ENCODE measurements at places on chromosomes 6 and 20. TPM values are rescaled to one million over a fixed set of nuclear protein-coding genes. Genes with fewer than 3 reads are reported as not detected.

TFAP2D gene
- not detected for polyA plus RNA-seq

OR11A1 gene
- polyA plus RNA-seq: not detected

SIM1 gene
- not detected for polyA plus RNA-seq

ZC3H12D gene
- polyA plus RNA-seq: 5.6 TPM

OR2H1 gene
- not detected for polyA plus RNA-seq

SLC35D3 gene
- polyA plus RNA-seq: not detected

DNA sequence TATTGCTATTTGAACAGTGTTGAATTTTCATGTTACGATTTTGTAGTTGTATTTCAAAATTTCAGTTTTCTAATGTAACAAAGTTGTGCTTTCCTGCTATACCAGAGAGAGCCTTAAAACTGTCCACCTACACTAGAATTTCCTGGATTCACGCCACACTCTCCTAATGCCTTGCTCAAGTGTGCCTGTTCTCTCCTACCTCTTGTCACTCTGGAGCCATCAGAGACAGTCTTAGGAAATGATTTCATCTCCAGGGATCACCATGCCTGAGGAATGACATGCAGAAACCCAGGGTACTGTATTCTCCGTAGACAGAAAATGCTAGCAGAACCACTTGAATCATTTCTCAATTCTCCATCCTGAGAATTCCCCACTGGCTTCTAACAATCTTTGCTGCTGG is 667.6 kb downstream of the KIF16B start:
- H3K4me3 ChIP-seq: no peak overlapping the region
- H3K27me3 ChIP-seq: no peaks in the 10 kb centered on the region
- no peaks in the 10 kb centered on the region for H3K4me1 ChIP-seq
- DNase-seq: no peak
- no peak overlapping the region for H3K27ac ChIP-seq
- no peaks in the 10 kb centered on the region for H3K36me3 ChIP-seq

GRCh38 chr6:84432619-84433018 is 205.2 kb upstream of the CEP162 start:
- no peak overlapping the region for H3K27ac ChIP-seq

DNA sequence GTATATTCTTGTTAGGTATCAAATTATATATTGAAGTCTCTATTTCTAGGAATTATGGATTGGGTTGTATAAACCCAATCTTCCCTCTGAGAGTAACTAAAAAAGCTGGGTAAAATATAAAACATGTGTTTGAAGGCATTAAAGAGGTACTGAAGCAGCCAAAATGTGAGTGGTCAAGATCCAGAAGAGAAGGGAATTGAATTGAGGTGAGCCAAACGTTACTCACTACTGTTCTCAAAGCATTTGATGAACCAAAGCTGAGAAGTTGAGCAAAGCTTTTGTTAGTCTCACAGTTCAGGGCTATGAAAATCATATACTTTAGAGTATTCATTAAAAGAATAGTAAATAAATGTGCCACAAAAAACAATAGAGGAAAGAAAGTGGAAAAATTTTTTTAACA is 365.8 kb downstream of the BCKDHB start:
- no peak for DNase-seq
- H3K4me1 ChIP-seq: no peaks in the 10 kb centered on the region
- no peaks in the 10 kb centered on the region for H3K36me3 ChIP-seq
- no peak overlapping the region for H3K27ac ChIP-seq

DNA sequence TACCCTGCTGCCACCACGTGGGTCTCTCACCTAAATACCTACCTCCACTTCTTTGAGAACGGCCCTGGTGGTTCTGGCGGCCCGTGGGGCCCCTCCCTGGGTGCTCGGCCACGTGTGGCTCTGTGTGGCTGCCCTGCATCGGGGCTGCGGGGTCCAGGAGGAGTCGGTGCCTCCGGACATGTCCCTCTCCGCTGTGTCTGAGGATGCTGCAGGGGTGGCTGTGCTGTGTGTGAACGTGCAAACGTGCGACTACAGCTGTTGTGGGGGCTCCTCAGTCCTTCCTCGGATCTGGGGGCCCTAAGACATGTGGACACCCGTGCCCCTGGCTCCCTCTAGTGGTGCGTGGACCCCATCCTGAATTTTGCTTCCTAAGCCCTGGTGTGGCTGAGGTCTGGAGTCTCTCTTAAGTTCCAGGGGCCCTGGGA is 691.8 kb downstream of the QKI start:
- no peaks in the 10 kb centered on the region for H3K27me3 ChIP-seq
- no peak overlapping the region for H3K27ac ChIP-seq
- no peak for DNase-seq
- H3K36me3 ChIP-seq: no peaks in the 10 kb centered on the region

GRCh38 chr6:167399051-167399387 is 74.1 kb downstream of the TTLL2 start:
- H3K27me3 ChIP-seq: no peaks in the 10 kb centered on the region
- H3K36me3 ChIP-seq: no peaks in the 10 kb centered on the region
- no peak overlapping the region for H3K27ac ChIP-seq
- no peak overlapping the region for H3K4me3 ChIP-seq
- DNase-seq: no peak

DNA sequence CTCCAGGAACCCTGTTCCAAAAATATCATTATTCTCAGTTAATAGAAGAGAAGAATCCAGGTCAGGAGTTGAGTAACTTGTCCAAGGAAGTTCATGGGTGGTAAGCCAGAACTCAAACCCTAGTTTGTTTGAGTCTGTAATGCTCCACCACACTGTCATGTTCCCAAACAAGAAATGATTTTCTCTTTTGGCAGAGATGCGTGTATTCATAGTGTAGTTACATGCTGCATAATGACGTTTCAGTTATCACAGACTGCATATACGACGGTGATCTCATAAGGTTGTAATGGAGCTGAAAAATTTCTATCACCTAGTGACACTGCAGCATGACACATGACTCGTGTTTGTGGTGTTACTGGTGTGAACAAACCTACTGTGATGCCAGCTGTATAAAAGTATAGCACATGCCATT is 102.6 kb downstream of the TULP4 start:
- H3K27me3 ChIP-seq: no peaks in the 10 kb centered on the region
- H3K4me1 ChIP-seq: peaks cover under 1% of the 10 kb centered on the region
- H3K27ac ChIP-seq: no peak overlapping the region

DNA sequence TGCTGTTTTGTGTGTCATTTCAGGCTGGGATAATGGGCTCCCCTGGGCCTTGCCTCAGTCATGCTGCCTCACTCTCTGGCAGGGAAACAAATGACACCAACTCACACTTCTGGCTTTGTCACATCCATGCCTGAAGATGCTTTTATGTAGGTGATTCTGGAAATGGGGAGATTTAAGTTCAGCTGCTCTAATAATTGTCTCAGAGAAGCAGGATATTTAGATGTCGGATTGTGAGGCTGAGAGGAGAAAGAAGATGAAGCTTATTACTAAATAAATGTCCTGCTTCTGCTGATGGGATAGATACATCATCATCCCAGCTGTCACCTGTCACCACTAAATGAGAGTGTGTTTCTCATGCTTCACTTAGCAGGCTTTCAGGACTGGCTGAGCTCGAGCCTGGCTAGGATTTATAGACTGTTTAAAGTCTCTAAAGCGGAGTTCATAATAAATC is 480.2 kb upstream of the SPTLC3 start:
- no peaks in the 10 kb centered on the region for H3K4me1 ChIP-seq
- no peak overlapping the region for H3K27ac ChIP-seq
- no peak for DNase-seq
- no peak overlapping the region for H3K4me3 ChIP-seq

- no peak overlapping the region for H3K4me3 ChIP-seq
- peaks cover 12% of the 10 kb centered on the region for H3K4me1 ChIP-seq
- DNase-seq: no peak
- no peaks in the 10 kb centered on the region for H3K27me3 ChIP-seq
- H3K27ac ChIP-seq: no peak overlapping the region
- no peaks in the 10 kb centered on the region for H3K36me3 ChIP-seq
Observed at GRCh38 chr6:7060769-7061516, 46.8 kb upstream of the RREB1 start.

DNA sequence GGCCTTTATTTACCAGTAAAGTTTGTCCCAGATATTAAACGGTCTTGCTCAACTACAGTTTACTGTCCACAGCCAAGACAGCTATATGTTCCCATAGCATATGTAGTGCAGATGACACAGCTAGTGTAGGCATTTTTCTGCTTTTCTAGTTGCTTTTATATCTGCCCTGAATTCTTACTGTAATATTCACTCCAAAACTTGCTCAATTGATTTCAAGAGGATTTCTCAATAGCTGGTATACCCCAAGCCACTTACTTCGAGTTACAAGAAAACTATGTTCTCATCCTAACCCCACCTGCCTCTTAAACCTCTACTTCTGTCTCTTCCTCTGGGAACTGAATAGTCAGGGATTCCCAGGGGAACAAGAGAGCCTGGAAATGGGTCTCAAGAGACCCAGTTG is 18.9 kb upstream of the ROS1 start:
- H3K27me3 ChIP-seq: peaks cover 5% of the 10 kb centered on the region
- no peaks in the 10 kb centered on the region for H3K36me3 ChIP-seq
- no peak for DNase-seq
- no peak overlapping the region for H3K27ac ChIP-seq
- no peaks in the 10 kb centered on the region for H3K4me1 ChIP-seq
- H3K4me3 ChIP-seq: no peak overlapping the region

GRCh38 chr6:158611541-158612370 is 32.8 kb downstream of the DYNLT1 start:
- DNase-seq: no peak
- H3K27ac ChIP-seq: no peak overlapping the region
- peaks cover 74% of the 10 kb centered on the region for H3K36me3 ChIP-seq

GRCh38 chr20:8367689-8368088 is 235.6 kb downstream of the PLCB1 start:
- H3K4me1 ChIP-seq: peaks cover 23% of the 10 kb centered on the region
- no peak overlapping the region for H3K27ac ChIP-seq
- H3K4me3 ChIP-seq: no peak overlapping the region
- no peaks in the 10 kb centered on the region for H3K27me3 ChIP-seq

GRCh38 chr20:53889411-53890148 is 180.8 kb downstream of the BCAS1 start:
- no peaks in the 10 kb centered on the region for H3K27me3 ChIP-seq
- peaks cover 4% of the 10 kb centered on the region for H3K4me1 ChIP-seq
- DNase-seq: no peak
- no peak overlapping the region for H3K27ac ChIP-seq

DNA sequence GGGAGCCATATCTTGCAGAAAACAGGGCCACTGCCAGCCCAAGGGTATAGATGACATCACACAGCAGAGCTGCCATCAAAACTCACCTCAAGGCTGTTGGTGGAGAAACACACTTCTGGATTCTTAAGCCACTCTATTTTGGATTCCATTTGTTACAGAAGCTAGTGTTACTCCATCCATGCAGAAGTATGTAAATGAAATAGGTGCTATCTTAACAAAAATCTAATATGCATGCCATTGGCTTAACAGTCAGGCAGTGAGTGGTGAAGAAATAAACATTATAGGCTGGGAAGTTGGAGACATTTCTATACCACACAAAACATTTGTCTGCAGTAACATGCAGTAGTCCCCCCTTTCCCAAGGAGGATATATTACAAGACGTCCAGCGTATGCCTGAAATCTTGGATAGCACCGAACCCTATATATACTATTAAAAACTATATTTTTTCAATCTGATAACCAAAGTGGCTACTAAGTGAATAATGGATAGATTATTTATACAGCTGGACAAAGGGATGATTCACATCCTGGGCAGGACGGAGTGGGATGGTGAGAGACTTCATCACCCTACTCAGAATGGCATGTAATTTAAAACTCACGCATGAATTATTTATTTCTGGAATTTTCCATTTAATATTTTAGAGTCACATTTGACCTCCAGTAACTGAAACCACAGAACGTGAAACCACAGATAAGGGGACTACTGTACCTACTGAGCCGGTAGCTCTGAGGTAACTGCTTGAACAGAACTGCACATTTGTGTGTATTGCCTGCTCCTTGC is 160.0 kb upstream of the PLN start:
- no peaks in the 10 kb centered on the region for H3K4me1 ChIP-seq
- H3K27ac ChIP-seq: no peak overlapping the region
- no peak for DNase-seq
- no peaks in the 10 kb centered on the region for H3K36me3 ChIP-seq
- H3K27me3 ChIP-seq: no peaks in the 10 kb centered on the region
- no peak overlapping the region for H3K4me3 ChIP-seq

GRCh38 chr20:40054311-40054710 is 634.7 kb downstream of the MAFB start:
- H3K27ac ChIP-seq: no peak overlapping the region
- no peak for DNase-seq
- no peaks in the 10 kb centered on the region for H3K36me3 ChIP-seq
- H3K4me1 ChIP-seq: no peaks in the 10 kb centered on the region
- no peak overlapping the region for H3K4me3 ChIP-seq

DNA sequence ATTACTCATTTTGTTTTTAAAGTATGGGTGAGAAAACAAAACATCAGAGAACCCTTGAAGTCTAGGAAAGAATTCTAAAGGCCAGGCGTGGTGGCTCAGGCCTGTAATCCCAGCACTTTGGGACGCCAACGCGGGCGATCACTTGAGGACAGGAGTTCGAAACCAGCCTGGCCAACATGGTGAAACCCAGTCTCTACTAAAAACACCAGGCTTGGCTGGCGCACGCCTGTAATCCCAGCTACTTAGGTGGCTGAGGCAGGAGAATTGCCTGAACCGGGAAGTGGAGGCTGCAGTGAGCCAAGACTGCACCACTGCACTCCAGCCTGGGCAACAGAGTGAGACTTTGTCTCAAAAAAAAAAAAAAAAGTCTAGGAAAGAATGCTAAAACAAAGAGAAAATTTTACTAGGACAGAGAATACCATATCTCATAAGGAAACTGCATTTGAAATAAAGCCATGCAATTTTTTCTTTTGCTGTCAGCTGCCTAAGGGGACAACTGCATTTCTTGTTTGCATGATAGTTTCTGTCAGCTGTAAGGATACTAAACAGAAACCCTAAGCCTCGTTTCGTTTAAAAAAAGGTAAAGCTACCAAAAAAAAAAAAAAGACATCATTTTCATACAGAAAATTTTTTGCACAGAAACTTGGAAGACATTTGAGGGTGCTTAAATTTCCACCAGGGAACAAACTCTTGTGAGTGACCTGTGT is 32.1 kb downstream of the SMLR1 start:
- DNase-seq: no peak
- H3K36me3 ChIP-seq: no peaks in the 10 kb centered on the region
- no peak overlapping the region for H3K4me3 ChIP-seq
- H3K27ac ChIP-seq: no peak overlapping the region
- H3K4me1 ChIP-seq: no peaks in the 10 kb centered on the region

GRCh38 chr6:56663344-56663743 is 20.7 kb upstream of the DST start:
- H3K27me3 ChIP-seq: no peaks in the 10 kb centered on the region
- no peak overlapping the region for H3K4me3 ChIP-seq
- no peaks in the 10 kb centered on the region for H3K36me3 ChIP-seq

GRCh38 chr20:58626051-58626450 is 25.0 kb upstream of the STX16 start:
- peaks cover 2% of the 10 kb centered on the region for H3K27me3 ChIP-seq
- H3K4me1 ChIP-seq: no peaks in the 10 kb centered on the region
- H3K27ac ChIP-seq: no peak overlapping the region
- no peak overlapping the region for H3K4me3 ChIP-seq
- H3K36me3 ChIP-seq: no peaks in the 10 kb centered on the region

- no peak for DNase-seq
- H3K27me3 ChIP-seq: no peaks in the 10 kb centered on the region
Observed at GRCh38 chr6:5507131-5507681, 245.9 kb downstream of the FARS2 start.

- H3K27ac ChIP-seq: peak overlapping the region; percentile 97
- H3K4me3 ChIP-seq: peak overlapping the region; percentile 77
- H3K4me1 ChIP-seq: peaks cover 47% of the 10 kb centered on the region
Observed at GRCh38 chr6:163414946-163415619, 565 bp downstream of the QKI start.

All from CD14-positive monocyte (primary cell).